Activated T-cell treated with anti-CD3 and anti-CD28 coated beads for 24 hours (primary cell): ENCODE measurements at places on chromosomes 4 and X.

DNA sequence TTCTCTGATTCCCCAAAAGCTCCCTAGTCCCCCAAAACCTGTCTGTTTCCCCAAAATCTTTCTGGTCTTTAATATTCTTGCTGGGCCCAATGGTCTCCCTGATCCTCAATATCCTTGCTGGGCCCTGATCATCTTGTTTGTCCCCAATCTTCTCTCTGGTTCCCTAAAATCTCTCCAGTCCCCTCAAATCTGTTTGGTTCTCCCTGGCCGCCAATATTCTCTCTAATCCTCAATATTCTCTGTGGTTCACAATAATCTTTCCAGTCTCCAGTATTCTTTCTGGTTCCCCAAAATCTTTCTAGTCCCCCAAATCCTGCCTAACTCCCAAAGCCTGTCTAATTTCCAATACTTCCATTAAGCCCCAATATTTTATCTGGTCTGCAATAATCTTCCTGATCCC lies 18.5 kb downstream of the P2RY8 start:
- DNase-seq: no peak

- peak; percentile 37 for DNase-seq
These were observed 28.4 kb downstream of the TRMT44 start for GRCh38 chr4:8468746-8469535.

- no peak for DNase-seq
These were observed 5.2 kb downstream of the HSD17B13 start for GRCh38 chr4:87317527-87317926.

GRCh38 chr4:16449406-16449805 lies 223.1 kb upstream of the TAPT1 start:
- no peak for DNase-seq

GRCh38 chr4:76211769-76212708 lies 1.6 kb downstream of the SCARB2 start:
- DNase-seq: no peak

DNA sequence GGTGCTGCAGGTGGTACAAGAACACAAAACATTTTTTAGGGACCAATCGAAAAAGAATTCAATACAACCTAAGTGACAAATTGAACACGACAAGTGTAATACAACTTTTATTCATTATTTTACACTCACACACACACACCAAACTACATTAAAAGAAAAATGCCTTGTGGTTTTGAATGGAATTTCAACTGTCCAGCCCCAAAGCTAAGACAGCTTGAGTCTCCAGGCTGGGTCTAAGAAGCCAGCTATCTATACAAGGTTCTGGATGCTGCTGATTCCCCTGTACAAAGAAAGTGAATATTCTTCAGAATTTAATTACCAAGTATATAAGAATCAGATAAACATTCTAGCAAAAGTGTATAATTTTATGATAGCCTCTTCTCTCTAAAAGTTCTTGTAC lies 118.2 kb downstream of the PPP3CA start:
- DNase-seq: no peak

- no peak for DNase-seq
These were observed 16.7 kb downstream of the CASK start for GRCh38 chrX:41906515-41907187.

DNA sequence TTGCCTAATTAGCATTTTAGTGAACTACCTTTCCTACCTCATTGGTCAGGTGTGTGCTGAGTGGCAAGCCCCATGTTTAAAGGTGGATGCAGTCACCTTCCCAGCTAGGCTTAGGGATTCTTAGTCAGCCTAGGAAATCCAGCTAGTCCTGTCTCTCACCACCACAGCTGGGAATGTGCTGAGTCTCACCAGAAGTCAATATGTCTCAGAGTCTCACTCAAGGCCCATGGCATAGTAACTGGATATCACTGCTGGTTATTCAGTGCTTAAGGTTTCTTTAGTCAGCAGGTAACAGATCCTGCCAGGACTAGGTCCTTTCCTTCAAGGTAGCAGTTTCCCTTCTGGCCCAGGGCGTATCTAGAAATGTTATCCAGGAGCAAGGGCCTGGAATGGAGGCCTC lies 136.5 kb downstream of the COX18 start:
- DNase-seq: no peak

DNA sequence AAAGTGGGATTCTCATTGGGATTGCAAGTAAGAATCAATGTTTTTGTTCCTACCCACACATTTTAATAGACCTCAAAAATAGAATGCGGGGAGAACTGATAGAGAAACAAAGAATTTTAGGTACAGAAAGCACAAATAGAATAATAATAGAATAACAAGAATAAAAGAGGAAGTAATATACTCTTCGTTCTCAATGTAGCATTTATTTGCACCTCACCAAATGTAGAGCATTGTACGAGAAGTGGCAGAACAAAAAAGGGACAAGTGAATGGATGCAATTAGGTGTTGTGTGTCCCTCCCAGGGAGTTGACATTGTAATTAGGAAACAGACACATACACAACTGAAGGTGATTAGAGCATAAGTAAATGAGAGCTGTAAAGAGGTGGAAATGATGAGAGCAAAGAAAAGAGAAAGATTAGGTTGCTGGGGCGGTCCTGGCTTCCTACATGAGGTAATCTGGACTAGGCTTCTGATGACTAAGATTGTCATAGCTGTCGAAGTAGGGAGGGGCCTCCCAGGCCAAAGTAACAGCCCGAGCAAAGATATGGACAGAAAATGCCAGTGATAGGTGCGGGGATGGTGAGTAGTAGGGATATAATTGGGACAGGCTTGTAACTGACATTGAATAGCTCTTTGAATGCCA lies 10.4 kb downstream of the RAB9A start:
- DNase-seq: no peak

DNA sequence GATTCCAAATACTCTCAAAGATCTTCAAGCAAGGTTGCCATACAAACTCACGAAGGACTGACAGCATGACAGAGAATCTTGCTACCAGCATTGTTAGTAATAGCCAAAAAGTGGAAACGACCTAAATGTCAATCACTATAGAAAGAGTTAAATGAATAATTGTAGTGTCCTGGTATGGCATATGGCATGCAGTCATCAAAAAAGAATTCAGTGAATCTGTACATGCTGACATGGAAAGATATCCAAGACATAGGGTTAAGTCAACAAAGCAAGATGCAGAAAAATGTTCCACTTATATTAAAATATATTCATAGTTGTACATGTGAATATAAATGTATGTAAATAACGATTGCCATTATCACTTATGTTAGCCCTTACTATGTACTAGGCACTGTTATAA lies 37.6 kb downstream of the SRPX2 start:
- no peak for DNase-seq

- no peak for DNase-seq
These were observed 89.3 kb downstream of the FHDC1 start for GRCh38 chr4:153025406-153025805.

GRCh38 chr4:133143775-133144430 lies 5.2 kb upstream of the PCDH10 start:
- no peak for DNase-seq

DNA sequence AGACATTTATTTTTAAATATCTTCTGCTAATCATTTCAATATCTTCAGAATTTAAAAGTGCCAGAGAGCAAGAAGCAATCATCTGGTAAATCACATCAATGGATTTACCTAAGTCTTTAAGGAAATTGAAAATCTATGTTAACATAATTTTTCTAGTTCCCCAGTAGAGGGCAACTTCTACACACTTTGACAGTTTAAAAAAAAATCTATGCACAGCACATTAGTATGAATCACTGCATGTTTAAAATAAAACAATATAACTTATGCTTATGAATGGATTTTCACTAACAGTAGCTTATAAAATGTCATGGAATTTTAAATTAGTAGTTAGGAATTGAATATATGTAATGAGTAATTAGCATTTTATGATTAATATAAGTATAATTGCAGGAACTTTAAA lies 126.5 kb downstream of the REELD1 start:
- DNase-seq: no peak

GRCh38 chr4:181477591-181477990 lies 765.6 kb upstream of the TENM3 start:
- DNase-seq: no peak

DNA sequence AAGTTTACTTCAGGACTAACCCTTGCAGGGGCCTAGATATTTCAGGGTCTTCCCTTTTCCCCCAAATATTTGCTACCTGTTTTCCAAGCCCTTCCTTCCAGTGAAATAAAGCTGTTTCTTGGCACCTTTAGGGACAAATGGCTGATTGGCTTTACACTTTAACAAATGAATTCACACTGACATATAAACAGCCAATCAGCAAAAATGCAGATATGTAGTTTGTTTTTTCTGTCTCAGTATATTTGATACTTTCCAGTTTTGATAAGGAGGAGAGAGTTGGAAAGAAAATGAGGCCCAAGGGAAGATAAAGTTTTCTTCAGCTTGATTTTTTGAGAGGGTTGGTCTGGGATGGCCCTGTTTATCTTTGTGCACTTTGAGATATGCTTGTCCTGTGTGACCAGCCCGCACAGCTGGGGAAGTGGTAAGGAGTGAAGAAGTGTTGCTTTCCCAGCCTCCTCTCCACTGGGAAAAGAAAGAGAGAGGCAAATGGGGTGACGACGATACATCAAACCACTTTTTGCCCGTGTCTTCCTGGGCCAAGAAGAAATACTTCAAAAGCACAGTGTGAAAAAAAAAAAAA lies 67.5 kb downstream of the MGST2 start:
- DNase-seq: no peak

GRCh38 chrX:142084611-142085010 lies 120.5 kb downstream of the MAGEC2 start:
- DNase-seq: no peak

GRCh38 chr4:180641495-180641894 lies 1601.7 kb upstream of the TENM3 start:
- no peak for DNase-seq

DNA sequence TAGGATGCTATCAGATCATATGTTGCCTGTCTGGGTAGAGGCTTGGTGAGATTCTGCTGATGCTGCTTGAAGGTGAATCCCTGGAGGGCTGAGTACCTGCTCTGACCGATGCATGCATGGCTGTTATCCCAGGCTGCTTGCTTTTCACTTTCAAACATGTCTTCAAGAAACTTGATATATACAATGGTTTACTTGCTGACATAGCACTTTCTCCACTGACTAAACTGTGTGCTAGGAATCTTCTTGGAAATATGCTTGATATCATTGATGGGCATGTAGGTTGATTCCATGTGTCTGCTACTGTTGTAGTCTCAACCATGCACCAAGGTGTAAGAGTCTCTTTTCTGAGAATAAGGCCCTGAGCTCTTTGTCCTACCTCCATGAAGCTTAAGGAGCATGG lies 79.6 kb upstream of the WDR1 start:
- no peak for DNase-seq

- no peak for DNase-seq
These were observed 93.2 kb downstream of the SORBS2 start for GRCh38 chr4:185718578-185719499.

GRCh38 chr4:112847045-112847444 lies 202.4 kb upstream of the ANK2 start:
- no peak for DNase-seq

DNA sequence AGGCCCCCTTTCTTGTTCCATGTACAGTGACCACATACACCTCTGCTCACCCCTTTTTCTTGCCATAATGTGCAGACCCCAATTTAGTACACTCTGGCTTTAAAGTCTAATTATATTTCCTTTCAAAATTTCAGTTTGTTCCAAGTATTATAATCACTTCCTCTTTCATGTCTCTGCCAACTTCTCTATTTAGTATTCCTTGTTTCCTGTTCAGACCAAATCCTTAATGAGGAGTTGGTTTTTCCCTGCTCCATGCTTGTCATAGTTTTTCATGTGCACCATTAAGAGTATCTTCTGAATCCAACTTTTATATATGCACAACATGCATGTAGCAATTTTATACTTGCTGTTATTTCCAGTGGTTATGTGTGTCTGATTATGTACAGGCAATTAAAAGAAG lies 32.3 kb downstream of the USP53 start:
- DNase-seq: no peak

DNA sequence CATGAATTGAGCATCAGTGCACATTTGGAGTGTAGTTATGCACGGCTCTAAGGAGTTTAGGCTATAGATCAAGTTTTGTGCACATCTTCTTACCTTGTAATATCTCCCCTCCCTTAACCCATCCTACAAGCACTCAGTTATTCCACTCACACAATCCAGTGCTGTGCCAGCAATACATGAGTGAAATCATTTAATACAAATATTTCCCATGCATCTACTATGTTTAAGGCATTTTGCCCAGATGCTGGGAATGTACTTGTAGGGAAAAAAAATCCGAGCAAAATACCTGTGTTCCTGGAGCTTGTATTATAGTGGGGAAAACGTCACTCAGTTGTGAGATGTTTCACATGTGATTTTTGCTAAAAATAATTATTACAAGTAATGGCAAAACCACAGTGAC lies 191.6 kb upstream of the LDB2 start:
- no peak for DNase-seq

DNA sequence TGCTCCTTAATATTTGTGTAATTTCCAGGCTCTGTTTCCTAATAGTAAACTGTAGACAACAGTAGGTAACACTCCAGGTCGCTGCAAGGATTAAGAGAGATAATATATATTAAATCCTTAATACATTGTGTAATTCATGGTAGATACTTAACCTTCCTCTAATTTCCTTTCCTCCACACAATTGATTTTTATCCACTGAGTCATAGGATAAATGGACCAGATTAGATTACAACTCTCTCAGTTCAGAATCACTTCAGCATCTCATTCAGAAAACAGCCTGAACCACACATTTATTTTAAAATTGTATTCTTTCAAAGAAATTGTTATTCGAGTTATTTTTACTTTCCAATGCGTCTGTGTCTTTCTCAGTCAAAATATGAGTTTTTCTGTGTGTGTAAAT lies 17.1 kb downstream of the GK2 start:
- no peak for DNase-seq

DNA sequence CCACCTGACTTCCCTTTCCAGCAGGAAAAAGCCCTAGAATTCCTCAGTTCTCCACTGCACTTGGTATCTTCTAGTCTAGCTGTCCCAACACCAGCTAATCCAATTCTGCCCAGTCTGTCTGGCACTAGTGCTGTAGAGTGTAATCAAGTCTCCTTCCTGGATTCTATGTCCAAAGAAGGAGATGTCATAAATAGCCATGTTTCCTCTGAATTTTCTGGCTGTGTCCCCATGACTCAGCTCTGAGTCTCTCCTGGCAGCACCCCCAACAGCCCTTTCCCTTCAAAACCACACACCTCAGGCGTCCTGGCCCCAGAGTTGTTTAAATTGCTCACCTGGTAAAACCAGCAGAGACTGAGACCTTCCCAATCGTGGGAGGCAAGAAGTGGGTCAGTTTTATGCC lies 197.2 kb downstream of the GRXCR1 start:
- no peak for DNase-seq

- no peak for DNase-seq
These were observed 26.2 kb downstream of the TMSB4X start for GRCh38 chrX:13001097-13001496.

GRCh38 chr4:8912089-8912455 lies 40.4 kb upstream of the HMX1 start:
- DNase-seq: no peak

- no peak for DNase-seq
These were observed 29.7 kb upstream of the CRMP1 start for GRCh38 chr4:5922556-5922955.

DNA sequence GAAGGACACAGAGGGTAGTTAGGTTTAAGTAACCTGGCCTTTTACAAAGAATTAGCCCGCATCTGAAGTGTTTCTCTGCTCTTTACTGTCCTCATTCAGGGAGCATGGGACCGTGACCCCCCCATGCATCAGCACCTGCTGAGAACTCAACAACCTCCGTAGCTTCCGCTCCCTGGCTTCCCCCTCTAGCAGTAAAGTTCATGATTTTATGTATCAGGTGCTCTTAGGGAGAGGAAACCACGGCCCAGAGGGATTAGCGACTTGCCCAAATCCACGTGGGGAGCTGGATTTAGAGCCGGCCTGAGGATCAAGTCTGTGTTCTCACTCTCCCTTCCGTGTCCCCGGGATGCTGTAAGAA lies 284.6 kb upstream of the GATB start:
- DNase-seq: no peak
